Activated naive CD4-positive, alpha-beta T cell treated with anti-CD3 and anti-CD28 coated beads for 36 hours (primary cell): ENCODE measurements at places on chromosomes 4 and X.

GRCh38 chr4:90081432-90082144, 45.6 kb upstream of the CCSER1 start:
- no peak for DNase-seq

- DNase-seq, result no peak
These were observed 210.3 kb upstream of the SPIN4 start for GRCh38 chrX:63561425-63561824.

GRCh38 chr4:183205193-183205592, 106.1 kb downstream of the WWC2 start:
- no peak for DNase-seq

- no peak for DNase-seq
These were observed 6.2 kb upstream of the CXCL3 start for GRCh38 chr4:74044677-74045076.
